Thoracic aorta (tissue), 2 donors: ENCODE measurements at places on chromosomes 16 and 17. TPM values are rescaled to one million over a fixed set of nuclear protein-coding genes. Genes with fewer than 3 reads are reported as not detected.

DNA sequence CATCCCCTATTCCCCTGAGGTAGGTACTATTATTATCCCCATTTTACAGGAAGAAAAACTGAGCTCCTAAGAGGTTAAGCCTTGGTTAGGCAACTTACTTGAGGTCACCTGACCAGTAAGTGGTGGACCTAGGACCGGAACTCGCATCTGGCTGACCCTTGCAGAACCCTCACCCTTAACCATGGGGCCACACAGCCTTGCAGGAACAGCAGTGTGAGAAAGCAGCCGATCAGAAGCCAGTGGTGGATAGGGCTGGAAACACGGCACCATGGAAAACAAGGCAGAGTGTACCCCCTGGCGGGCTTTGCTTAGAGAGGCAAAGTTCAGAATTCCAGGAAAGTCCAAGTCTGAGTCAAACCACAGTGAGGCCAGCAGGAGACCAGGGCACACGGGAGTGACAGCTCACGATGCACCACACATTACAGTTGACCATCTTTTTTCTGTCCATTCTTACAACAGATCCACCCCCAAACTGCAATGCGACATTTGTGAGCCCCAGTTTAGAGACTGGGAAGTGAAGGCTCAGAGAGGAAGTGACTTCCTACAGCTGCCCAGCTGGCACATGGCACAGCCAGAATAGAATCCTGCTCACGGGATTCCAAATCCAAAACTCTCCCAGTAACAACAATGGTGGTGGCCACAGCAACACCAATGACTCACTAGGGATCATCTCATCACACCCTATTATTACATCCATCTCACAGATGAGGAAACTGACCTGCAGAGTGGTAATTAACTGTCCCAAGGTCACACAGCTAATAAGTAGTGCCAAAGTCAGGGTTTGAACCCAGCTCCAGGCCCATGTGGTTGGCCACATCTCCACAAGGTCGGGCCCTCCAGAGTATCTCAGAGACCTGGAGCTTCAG, 20.3 kb downstream of the KIFC3 start:
- DNase-seq: no peak

DNA sequence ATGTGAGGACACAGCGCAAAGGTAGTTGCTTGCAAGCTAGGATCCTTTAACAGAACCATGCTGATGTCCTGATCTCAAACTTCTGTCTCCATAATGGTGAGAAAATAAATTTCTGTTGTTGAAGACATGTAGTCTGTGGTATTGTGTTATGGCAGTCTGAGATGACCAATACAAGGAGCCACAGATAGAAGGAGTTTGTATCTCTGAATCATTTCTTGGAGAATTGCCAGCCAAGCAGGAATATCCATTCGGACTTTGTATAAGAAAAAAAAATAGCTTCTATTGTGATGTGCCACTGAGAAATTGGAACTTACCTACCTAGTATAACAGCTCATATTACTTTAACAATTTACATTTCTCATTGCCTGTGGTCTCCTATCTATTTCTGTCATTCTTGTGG, 447.6 kb upstream of the CA10 start:
- DNase-seq: no peak

DNA sequence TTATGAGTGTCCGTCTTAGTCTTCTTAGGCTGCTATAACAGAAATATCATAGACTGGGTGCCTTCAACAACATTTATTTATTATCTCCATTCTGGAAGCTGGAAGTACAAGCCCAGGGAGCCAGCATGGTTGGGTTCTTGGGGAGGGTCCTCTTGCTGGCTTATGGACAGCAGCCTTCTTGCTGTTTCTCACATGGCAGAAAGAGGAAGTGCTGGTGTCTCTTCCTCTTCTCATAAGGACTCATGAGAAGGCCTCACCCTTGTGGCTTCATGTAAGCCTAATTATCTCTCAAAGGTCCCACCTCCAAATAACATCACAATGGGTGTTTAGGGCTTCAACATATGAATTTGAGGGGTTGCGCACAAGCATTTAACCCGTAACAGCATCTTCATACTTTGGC, 207.0 kb upstream of the COX10 start:
- DNase-seq: no peak

GRCh38 chr17:43931062-43931571, 11.2 kb downstream of the PPY start:
- no peak for DNase-seq

DNA sequence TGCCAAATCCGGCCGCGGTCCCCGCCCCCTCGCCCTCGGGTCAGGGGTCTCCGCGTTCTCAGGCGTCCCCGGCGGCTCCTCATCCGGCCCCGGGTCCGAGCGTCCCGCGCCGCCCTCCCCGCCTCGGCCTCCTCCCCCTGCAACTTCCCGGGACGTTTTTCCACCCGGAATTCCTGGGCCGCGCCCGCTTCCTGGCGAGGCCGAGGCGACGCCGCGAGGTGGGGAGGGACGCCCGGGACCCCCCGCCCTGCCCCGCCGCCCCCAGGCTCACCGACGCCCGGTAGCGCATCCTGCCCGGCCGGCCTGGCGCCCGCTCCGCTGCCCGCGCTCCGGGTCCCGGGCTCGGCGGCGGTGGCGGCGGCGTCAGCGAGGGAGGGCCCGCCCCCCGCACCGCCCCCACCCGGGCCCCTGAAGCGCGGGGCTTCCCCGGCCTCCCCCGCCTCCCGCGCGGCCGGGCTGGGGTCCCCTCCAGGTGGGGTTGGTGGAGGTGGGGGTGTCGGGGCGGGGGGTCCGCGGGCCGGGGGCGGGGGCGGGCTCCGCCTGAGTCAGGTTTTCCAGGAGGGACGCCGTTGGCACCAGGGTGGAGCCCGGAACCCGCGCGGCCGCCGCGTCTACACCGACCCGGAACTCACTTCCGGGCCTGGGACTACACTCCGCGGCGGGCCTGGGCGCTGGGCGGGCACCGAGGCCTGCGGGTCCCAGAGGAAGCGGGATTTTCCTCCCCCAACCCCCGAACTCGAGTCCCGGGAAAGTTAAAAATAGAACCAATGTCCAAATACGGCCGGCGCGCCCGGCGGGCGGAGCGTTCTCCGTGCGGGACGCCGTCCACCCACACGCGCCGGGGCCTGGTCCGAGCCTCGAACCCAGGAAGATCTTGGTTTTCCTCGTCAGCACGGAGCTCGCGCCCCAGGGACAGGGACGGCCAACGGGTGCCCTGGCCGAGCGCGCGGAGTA, 6.8 kb downstream of the MYO1C start:
- DNase-seq: no peak

DNA sequence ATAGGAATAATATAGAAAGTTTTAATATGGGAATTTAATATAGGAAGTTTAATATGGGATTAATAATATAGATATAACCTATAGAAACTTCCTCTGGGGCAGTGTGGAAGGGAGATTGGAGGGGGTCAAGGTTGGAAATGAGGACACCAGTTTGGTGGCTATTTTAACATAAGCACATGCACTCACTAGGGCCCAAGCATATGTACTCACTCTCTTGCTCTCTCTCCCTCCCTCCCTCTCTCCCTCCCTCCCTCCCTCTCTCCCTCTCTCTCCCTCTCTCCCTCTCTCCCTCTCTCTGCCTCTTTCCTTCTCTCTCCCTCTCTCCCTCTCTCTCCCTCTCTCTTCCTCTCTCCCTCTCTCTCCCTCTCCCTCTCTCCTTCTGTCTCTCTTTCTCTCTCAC, 528.1 kb downstream of the NPIPA7 start:
- no peak for DNase-seq

DNA sequence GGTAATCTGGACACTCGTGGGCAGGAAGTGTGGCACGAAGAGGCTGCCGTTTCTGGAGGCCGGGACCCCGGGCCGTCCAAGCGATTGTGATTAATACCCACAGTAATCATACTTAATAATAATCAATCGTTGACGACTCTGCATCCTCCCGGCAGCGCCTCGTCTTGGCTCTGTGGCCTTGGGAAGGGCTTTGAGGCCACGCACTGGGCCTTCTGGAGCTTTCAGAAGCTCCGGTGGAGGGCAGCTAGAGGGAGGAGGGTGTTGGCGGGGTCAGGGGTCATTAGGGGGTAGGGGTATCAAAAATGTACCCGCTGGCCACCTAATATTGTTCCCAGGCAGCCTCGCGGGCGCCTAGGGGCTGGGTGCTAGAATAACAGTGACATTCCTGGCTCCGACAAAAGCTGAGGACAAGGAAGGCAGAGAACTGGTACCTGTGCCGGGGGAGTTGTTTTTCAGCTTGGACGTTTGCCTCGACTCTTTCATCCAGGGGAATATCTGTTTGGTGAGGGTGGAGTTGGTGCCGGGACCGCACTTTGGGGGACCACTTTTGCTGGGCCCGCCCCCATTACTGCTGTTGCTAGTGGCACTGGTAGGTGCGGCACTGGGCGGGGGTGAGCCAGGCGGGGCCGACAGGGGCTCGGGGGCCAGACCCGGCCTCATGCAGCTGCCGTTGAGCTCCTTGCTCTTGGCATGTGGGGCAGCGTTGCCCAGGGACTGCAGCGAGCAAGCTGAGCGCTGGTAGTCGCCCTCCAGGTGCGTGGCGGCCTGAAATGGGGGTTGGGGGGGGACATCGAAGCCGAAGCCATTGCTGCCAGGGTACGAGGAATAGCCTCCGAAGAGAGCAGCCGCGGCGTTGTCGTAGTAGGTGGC, 6.9 kb upstream of the HOXB2 start:
- DNase-seq: no peak

- DNase-seq: no peak
Measured at GRCh38 chr17:82200135-82200534, 12.5 kb downstream of the CCDC57 start.

- DNase-seq: no peak
Measured at GRCh38 chr16:27945233-27945973, 118.1 kb downstream of the GSG1L start.

- no peak for DNase-seq
Measured at GRCh38 chr16:81815429-81815766, 36.3 kb downstream of the PLCG2 start.

Gene SLFN11
- 53.5 TPM for total RNA-seq

Gene CBFA2T3
- 3.9 TPM for total RNA-seq

Gene TEKT1
- total RNA-seq: not detected

Gene NOXO1
- total RNA-seq: not detected

Gene PRDM7
- total RNA-seq: not detected

Gene GPR139
- total RNA-seq: not detected
